GM23248 (cell line): ENCODE measurements at places on chromosomes 7 and 10. TPM values are rescaled to one million over a fixed set of nuclear protein-coding genes. Genes with fewer than 3 reads are reported as not detected.

DNA sequence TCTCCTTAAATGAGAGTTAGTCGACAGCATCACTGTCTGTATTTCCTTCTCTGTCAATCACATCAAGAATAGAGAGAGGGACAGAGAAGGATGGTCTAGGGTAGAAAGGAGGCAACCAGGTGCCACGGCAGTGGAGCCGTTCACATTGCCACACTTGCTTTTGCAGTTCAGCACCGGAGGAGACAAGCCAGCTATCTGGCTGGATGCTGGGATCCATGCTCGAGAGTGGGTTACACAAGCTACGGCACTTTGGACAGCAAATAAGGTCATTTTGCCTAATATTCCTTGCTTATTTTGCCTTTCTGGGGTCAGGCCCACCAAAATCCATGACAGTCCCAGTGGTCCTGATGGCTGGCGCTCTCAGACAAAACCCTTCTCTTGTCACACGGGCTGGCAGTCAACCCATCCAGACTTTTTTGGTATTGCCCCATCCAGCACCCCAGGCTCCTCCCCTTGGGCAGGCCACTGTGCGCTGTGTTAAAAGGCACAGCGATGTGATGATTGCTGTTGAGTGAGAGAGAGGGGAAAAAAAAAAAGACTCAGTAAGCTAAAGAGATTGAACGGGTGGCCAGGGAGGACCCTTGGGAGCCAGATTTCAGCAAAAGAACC, 8.4 kb downstream of the CPA2 start:
- no peak for DNase-seq

DNA sequence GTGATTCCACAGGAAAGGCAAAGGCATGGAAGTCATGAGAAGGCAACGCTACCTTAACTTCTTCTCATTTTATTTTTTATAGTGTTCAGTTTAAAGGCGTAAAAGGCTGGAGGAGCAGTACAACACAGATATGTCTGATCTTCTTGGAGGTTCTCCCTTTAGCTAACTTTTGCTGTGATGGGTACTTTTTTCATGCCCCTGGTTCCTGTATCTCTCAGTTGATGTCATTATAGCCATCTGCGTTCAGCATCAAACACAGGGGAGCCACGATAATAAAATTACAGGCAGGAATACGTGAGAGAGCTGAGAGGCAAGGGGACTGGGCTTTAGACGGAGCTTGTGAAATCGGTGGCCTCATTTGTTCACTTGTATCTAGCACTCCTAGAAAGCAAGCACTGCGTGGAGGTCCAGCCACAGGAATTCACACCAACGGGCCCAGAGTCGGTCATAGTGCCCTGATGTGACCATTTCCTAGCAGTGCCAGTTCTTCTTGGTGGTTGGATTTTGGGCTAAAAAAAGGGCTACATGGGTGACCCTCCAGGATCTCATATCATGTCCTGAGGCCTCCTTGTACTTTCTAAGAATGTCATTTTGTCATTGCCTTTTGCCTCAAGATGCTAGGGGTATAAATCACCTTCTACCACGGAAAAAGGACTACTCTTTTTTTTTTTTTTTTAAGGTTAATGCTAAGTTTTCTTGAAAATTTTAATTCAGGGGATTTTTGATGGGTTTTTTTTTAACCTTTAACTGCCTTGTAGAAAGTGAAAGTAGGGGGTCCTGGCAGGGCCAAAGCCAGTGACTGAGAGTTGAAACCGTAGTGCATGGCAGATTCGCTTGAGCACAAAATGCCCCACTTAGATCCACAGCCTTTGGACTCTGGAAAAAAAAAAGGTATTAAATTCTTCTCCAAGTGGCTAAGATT, 191.5 kb downstream of the CELF2 start:
- DNase-seq: no peak

- DNase-seq: no peak
Observed at GRCh38 chr7:134452419-134452838, 6.5 kb downstream of the AKR1B1 start.

DNA sequence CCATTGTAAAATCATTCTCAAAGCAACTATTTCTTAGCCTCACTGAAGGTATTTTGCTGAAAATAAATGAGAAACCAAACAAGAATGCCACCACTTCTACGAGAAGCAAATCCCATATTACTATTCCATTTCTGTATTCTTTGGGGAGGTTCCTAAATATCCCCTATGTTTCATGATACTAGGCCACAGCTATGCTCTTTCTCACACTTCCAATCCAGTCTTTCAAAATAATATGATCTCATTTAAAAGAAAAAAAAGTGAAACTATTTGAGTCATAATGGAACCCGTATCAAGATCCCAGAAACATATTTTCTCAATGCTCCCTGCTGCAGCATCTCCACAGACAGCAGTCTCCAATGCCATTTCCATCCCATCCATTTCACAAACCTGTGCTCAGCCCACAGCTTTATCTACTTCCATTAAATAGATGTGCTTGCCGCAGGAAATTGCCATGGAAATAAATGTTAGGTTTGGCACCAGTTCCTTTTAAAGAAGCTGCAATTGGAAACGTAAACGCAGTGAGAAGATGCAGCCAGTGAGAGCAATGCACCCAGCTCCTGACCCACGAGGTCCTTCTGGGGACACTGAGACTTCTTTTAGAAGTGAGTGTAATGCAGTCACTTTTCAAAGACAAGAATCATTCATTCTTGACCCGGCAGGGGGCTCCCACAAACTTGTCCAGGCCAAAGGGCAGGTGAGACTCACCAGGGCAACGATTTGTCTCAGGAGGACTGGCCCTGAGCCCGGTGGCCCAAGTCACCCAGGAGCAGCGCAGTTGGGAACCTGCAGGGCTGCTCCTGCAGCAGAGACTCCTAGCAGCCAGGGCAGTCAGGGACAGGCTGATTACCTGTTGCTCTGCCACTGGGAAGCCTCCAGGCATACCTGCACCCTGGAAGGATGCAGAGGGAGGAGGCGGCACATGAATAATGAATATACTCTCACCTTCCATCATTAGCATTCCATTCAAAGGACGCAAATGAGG, 99.6 kb downstream of the C10orf90 start:
- DNase-seq: peak; percentile 67

GRCh38 chr7:155257482-155258225, 40.0 kb upstream of the INSIG1 start:
- peak; percentile 89 for DNase-seq

DNA sequence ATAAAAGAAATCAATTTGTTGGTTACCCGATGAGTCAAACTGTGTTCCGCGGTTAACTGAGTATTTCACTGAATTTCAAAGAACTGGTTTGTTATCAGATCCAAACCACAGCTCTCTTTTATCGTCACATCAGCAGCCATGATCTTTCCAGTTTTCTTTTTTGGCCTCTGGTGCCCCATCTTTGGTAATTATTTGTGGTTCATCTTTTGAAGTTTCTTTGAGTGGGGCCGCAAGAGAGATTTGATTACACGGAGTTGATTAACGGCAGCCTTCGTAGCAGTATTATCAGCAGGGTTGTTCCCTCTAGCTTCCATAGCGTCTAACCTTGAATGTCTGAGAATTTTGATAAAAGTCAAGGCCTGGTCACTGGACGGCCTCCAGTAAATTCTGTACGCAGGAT, 154.9 kb upstream of the TNRC18 start:
- DNase-seq: no peak

Gene KLF14
- total RNA-seq: 0.11 TPM in 1 of 2 replicates, not detected in the other

DNA sequence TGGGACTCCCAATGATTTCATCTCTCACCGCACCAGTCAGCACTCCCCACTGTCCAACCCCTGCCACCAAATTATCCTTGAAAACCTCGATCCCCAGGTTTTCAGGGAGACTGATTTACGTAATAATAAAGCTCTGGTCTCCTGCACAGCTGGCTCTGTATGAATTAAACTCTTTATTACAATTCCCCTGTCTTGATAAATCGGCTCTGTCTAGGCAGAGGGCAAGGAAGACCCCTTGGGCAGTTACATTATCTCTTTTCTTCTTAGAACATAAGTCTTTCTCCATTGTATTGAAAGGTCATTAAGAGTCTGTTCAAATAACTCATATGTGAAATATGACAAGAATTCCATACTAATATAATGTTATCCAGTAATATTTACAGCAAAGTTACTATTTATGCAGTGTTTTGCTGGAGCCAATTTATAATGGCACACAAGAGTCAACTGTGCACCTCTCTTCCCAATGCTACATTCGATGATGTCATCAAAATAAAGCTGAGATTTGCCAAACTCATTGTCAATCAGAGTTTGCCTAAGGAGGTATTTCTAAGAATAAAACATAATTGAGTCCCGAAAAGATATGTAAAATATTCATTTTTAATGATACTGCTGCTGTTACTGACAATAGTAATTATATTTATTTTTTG, 1297.2 kb upstream of the LRRTM3 start:
- DNase-seq: no peak

DNA sequence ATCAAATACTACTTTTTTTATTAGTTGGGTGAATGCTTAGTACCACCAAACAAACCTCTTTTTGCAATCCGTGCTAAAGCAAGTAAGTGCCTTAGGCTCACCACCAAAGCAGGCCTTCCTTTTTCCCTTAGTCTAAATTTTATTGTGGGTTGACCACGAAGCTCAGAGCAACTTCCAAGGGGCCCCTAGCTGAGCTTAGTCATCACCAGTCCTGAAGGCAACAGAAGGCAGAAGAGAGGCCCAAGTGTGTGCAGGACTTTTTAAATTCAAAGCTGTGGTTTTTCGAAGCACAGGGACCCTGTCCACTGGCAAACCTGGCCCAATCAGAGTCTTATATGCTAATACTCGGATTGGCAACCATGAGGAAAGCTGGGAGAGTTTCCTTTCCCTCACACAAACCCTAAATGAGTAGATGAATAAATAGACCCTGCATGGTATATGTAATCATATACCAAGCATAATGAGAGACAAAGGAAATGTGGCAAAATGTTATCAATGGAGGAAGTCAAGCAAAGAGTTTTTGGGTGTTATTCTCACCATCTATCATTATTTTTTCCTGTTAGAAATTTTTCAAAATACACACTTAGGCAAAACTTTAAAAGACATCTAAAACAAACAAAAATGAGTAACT, 453.2 kb upstream of the GALNT17 start:
- DNase-seq: peak; percentile 75

Gene PPP1R17
- not detected in 2 replicates for total RNA-seq

- peak; percentile 23 for DNase-seq
Observed at GRCh38 chr10:24396396-24396795, 187.5 kb downstream of the KIAA1217 start.
